ENCODE measurements at places on chromosomes 3 and 15.

DNA sequence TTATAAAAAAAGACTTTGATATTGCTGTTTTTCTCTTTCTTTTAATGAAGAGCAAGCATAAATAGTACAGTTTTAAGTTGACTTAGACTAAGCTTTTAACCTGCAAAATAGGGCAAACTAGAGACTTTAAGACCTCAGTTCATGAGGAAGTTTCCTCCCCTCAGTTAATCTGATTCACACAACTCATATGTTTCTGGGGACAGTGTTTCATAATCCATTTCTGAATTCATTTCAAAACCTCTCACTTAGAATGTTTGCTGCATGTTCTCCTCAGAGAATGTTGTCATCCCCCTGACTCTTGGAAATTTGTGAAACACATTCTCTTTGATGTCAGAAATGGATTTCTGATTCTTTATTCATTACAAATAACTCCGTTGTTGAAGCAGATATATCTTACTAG is 79.3 kb upstream of the SKOR1 start:
- DNase-seq, result no peak

- no peak for DNase-seq
These were observed 78.1 kb downstream of the ADCY5 start for GRCh38 chr3:123370819-123371218.

DNA sequence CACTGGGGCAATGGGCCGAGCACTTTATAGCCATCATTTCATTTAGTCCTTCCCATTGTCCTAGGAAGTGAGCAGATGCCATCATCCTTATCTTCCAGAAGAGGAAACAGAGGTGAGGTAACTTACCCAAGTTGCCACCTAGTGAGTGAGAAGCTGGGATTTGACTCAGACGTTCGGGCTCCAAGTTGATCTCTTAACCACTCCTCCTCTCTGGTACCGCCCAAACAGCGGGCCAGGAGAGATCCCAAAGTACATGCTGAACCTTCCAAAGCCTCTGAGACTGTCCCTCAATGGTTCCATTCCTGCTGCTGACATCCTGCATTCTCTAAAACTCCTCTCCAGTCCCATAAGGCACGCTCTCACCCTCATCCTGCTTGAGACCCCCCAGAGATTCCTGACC is 56.2 kb downstream of the EXOG start:
- no peak for DNase-seq

GRCh38 chr3:165185707-165186327 is 10.4 kb downstream of the SLITRK3 start:
- DNase-seq, result no peak

DNA sequence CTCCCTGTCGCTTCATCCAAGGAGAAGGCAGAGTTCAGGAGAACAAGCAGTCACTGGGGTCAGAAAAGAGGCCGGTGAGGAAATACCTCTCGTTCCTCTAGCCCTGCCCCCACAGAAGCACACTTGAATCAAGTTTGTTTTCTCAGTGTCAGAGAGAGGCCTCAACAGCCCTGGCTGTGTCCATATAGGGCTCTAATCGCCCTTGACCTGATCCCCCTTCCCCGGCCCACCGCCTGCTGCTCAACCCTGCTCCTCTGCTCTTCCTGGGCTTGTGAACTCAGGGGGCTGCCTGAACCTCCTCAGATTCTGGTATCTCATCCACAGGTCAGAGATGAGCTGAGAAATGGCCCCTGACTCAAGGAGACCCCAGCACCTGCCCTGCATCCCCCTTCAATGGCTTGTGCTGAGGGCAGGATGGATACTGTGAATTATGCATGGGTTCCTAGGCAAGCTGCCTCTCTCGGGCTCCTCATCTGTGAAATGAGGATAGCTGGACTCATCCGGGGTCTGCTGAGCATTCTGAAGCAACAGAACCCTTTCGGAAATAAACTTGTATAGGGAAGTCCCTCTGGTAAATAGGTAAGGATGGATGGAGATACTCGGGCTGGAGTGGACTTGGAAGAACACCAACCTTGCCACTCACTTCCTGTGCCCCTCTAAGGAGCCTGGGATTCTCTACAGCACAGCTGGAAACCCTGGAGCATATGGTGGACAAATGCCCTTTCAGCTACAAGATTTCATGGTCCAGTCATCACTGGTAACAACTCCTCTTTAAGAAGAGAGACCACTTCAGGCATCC is 147.5 kb downstream of the STT3B start:
- no peak for DNase-seq

- DNase-seq, result no peak
These were observed 7.9 kb downstream of the HTR3D start for GRCh38 chr3:184039414-184039813.

GRCh38 chr3:81793410-81793809 is 32.0 kb upstream of the GBE1 start:
- no peak for DNase-seq

- no peak for DNase-seq
These were observed 122.0 kb upstream of the SOX14 start for GRCh38 chr3:137641879-137642704.

DNA sequence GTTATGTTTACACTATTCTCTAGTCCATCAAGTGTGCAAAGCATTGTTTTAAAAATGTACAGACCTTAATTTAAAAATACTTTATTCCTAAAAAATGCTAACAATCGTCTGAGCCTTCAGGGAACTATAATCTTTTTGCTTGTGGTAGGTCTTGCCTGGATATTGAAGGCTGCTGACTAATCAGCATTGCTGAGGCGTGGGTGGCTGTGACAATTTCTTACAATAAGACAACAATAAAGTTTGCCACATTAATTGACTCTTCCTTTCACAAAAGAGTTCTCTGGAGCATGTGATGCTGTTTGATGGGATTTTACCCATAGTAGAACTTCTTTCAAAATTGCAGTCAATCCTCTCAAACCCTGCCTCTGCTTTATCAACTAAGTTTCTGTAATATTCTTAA is 384.0 kb upstream of the TGFBR2 start:
- DNase-seq, result no peak

DNA sequence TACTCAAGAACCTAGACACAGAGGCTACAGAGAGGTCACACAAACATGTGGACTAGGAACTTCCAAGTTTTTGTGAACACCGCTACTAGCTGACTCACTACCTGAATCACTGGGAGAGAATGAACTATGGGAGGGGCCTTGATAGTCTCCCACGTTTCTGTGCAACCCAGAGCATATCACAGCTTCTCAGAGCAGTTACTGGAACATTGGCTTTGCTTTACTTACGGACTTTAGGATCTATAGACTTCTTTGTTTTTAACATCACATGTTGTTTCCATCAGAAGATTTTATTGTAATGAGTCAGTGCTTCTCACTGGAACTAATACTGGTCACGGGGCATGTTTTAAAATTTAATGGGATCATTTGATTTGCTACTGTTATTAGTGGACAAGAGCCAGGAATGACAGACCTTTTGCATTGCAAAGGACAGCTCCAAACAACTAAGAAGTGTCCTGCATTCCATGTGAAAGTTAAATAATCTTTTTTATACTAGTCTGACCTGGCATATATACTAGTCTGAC is 35.6 kb downstream of the RTP4 start:
- DNase-seq, result no peak

- DNase-seq, result no peak
These were observed 1.3 kb downstream of the RHCG start for GRCh38 chr15:89494941-89495637.

- DNase-seq, result no peak
These were observed 41.3 kb upstream of the ICE2 start for GRCh38 chr15:60520013-60520824.

DNA sequence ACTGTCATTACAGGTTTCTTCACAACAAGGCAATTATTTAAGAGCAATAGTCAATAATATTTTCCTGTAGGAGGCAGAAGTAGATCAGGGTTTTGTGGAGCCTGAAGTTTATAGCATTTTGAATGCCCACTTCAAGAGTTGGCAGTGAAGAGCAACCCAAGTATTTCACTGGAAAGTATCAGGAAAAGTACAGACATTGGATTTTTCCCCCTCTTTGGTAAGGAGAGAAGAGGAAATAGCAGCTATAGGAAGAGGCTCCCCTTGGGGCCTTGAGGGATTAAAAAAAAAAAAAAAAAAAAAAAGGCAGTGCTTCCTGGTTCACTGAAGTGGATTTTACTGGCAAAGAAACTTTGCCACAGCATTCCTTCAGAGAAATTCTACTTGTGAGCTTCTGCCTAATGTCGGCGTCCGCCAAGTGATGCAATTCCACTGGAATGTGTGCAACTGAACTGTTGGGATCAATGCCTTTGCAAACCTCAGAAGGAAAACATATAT is 5.7 kb upstream of the CNTN6 start:
- no peak for DNase-seq

GRCh38 chr3:112632596-112632995 is 8.3 kb downstream of the CCDC80 start:
- no peak for DNase-seq

GRCh38 chr3:105661461-105661860 is 207.4 kb downstream of the CBLB start:
- DNase-seq, result no peak

DNA sequence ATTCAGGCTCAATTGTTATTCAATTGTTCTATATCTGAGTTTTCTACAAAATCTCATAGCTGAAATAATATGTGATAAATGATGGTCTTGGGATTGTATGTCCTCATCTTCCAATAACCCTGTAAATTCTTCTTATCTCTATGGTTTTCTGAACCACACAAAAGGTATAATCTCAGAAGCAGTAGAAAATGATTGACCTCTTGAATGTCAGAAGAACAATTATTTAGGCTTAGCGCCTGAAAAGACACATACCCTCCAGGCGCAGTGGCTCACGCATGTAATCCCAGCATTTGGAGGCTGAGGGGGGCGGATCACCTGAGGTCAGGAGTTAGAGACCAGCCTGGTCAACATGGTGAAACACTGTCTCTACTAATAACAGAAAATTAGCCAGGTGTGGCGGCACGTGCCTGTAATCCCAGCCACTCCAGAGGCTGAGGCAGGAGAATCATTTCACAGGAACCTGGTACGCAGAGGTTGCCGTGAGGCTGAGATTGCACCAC is 288.0 kb upstream of the TBC1D5 start:
- DNase-seq, result no peak

DNA sequence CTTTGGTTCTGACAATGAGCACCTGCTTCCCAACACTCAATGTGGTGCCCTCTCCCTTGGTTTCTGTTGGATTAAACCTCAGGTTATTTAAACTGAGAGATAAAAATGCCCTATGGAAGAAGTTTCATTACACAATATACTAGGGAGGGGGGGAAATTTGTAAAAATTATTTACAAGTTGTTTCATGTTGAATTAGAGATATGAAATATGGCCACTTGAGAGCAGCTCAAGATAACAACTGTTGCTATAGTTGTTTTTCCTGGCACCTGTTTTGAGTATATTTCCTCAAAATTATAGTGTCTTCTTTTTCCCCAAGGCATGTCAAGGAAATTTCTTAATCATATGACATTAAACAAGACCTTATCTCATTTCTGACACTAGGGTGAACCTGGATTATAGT is 101.7 kb upstream of the COL6A5 start:
- no peak for DNase-seq

GRCh38 chr3:181919375-181919774 is 207.7 kb downstream of the SOX2 start:
- no peak for DNase-seq

DNA sequence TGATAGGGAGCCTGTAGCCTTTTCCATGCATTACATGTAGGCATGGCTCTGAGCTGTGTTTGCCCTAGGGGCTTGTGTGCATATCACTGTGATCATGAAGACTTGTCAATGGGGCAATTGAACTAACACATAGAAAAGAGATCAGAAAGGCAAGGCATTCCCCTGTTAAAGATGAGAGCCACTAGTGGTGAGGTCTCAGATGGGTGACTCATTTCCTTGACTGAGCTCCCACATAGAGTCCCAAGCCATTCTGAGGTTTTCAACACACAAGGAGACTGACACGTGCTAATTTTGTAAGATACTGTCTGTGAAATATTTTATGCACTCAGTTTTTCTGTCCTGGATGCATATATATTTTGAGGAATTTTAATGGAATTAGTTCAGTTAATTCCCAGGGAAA is 53.8 kb downstream of the SAMMSON start:
- DNase-seq, result no peak

- no peak for DNase-seq
These were observed 109.5 kb downstream of the RPLP1 start for GRCh38 chr15:69562116-69562515.

DNA sequence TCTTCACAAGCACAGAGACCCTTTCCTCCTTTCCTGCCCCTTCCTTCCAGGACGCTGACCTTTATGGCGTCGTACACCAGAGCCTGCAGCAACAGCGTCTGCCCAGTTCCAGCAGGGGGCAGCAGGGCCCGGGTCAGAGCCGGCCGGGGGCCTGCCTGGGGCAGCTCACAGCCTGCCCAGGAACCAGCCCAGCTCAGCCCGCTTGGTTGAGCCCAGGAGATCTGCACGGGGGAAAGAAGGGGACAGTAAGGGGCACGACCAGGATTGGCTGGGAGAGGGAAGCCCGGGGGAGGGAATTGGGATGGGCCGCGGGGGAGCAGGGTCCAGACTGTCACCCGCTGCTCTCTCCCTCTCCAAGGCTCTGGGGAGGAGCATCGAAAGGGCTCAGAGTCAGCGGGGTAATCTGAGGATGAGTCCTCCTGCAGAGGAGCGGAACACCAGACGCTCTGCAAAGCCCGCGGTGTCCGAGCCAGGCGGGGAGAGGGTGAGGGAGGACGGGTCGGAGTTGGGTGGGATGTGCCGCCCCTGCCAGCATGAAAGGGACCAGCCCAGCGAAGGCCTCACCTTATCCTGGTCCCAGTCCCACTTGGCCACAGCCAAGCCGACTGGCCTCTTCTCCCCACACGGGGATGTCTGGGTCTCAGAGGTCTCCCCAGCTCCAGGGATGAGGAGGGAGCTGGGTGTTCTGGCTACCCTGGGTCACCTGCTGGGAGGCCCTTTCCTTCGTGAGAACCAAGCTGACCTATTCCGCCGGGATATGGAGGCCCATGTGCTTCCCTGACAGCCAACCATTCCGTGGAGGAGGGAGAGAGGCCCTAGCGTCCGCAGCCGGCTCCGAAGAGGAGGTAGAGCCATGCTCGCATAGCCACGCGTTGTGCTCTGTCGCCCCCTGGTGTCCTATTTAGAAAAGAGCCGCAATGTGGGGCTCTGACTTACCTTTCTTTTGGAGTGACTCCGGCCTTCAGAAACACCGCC is 7.4 kb upstream of the IGDCC3 start:
- peak; percentile 64 for DNase-seq

DNA sequence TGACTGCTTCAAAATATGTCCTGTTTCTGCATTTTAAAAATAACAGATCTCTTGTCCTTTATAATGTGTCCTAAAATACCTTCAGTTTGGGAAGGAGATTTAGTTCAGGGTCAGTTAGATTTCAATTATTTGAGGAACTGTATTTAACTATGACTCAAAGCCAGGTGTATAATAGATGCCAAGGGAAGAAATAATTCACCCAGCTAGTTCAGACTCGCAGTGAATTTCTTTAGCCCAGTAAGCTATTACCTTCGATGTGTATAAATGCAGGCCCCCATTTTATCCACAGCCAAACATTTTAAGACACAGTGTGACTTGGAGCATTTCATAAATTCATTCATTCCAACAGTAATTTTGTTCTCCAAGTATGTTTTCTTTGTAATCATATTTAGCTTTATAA is 458.0 kb downstream of the ZNF385D start:
- no peak for DNase-seq

DNA sequence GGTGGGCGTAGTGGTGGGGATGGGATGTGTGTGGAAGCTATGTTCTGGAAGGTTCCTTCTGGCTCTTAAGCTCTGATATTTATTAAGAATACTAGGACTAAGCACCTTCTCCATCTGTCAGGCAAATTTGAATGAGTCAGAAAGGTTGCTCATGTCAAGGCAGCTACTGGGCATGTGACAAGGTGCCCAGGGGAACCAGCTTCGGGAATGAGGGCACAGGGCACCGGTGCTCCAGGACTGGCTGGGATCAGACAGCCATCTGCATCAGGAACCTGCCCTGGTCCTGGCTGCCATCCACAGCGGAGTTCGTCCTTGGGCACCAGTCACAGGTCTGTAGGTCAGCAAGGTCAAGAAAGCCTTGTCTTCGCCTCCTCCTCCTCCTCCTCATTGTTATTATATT is 32.5 kb downstream of the CA12 start:
- no peak for DNase-seq
